Ureter (tissue), 1 donor: ENCODE measurements at places on chromosomes 6 and 20.

DNA sequence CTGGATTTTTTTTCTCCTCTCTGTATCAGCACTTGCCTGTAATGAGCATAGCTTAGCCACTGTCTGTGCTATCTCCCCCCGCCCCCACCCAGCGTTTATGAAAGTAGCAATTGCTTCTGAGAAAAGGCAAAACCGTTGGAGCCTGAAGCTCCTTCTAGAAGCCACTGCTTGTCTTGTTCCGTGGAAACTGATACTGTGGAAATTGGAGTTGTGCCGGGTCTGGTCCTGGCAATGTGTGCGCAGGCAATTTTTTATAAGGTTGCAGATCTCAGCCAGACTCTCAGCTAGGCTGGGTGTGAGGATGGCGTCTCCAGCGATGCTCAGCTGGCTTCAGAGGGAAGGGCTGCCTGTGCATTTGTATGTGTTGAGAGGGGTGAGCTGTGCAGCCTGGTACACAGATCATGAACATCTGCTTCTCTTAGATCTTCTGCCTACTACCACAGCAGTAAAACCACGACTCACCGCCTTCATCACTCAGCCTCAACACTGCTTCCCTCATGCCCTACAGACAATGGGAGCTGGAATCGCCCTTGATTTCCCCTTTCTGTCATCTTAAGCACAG is 72.4 kb upstream of the GTSF1L start:
- no peak for DNase-seq

DNA sequence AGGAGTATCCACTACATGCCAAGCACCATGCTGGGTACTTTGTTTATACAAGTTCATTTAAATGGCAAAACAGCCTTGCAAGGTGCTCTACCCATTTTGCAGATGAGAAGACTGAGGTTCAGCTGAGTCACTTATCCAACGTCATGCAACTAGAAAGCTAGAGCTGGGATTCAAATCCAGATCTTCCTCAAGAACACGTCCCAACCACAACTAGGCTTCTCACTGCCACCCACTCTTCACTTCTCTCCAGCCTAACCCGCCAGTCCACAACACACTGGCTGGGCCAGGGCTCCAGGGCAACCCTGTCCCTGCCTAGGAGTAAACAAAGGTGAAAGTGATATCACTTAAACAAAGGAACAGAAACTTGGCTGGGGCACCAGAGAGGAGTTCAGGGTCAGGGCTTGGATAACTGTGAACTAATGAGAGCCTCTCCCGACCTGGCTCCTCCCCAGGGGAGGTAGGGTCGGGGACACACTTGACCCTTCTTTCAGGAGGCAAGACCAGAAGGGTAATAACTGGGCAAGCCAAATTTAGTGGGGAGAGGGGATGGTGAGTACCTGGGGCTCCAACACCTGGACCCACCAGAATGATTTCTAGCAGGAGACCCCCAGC is 7.9 kb downstream of the SDC4 start:
- DNase-seq = no peak

DNA sequence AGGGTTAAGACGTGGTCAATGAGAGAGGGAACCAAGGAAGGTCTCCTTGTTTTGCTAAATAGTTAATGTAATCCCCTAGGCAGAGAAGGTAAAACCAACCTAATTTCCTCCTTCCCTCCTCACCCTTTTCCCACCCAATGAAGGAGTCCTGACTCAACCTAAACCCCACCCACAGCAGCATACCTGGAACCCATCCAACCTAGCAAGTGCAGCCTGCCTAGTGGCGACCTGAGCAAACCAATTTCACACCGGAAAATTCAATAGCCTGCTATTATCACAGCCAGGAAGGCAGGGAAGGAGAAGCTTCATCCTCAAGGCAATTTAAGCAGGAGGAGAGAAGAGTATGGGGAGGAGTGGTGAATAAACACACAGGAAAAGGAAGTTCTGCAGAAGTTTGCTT is 46.9 kb downstream of the OSTM1 start:
- peak; percentile 58 for DNase-seq

DNA sequence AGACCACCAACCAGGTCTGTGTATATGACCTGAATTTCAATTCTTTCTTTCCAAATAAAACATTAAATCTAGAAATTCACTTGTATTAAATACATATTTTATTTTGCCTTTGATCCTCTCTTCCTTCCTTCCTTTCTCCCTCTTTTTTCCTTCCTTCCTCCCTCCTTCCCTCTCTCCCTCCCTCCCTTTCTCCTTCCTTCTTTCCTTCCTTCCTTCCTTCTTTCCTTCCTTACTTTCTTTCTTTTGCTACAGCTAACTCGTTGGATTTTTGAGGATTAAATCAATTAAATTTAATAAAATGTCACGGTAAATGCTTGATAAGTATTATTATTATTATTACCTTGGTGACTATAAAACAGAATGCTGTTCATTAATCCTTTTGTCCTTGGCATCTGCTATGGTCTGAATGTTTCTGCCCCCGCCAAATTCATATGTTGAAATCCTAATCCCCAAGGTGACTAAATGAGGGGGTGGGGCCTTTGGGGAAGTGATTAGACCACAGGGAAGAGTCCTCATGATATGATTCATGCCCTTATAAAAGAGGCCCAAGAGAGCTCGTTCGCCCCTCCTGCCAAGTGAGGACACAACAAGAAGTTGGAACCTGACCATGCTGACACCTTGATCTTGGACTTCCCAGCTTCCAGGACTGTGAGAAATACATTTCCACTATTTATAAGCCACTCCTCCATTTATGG is 67.6 kb upstream of the BTBD3 start:
- DNase-seq = no peak

DNA sequence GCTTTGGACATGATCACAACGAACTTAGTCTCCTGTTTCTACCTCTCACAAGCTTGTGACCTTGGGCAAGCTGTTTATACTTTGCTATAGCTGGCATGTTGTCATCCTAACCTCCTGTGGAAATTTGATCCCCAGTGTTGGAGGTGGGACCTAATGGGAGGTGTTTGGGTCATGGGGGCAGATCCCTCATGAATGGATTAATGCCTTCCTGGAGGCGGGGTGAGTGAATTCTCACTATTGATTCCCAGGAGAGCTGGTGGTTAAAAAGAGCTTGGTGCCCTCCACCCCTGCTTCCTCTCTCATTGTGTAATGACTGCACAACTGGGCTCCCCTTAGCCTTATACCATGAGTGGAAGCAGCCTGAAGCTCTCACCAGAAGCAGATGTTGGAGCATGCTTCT is 228.9 kb downstream of the HIVEP2 start:
- DNase-seq = no peak
